ENCODE measurements at places on chromosomes 4 and X. TPM values are rescaled to one million over a fixed set of nuclear protein-coding genes. Genes with fewer than 3 reads are reported as not detected.

The PDE6B gene
- 8.2 TPM for total RNA-seq

The GPRASP1 gene
- total RNA-seq: 1.1 TPM

The KLHL13 gene
- not detected for total RNA-seq

The POLN gene
- total RNA-seq: 0.18 TPM

The MAGEA3 gene
- total RNA-seq: 135 TPM

The F9 gene
- total RNA-seq: not detected

The COX7B2 gene
- 12.7 TPM for total RNA-seq

The PDCL2 gene
- not detected for total RNA-seq

The CXorf58 gene
- total RNA-seq: 0.20 TPM

The AMMECR1 gene
- total RNA-seq: 35.4 TPM

The CT45A5 gene
- not detected for total RNA-seq

The JADE1 gene
- 23.1 TPM for total RNA-seq

The PAGE2B gene
- total RNA-seq: not detected

The MAGEA11 gene
- total RNA-seq: not detected

The CT45A2 gene
- total RNA-seq: not detected

The FDCSP gene
- total RNA-seq: not detected

The GATB gene
- total RNA-seq: 24.2 TPM

Data from PC-9 (cell line).